ENCODE measurements at places on chromosomes 2 and 18.

GRCh38 chr2:7430869-7431641, 513.8 kb downstream of the RNF144A start:
- H3K4me3 ChIP-seq: peak overlapping the region; percentile 75
- H3K27me3 ChIP-seq: peaks cover 6% of the 10 kb centered on the region
- H3K27ac ChIP-seq: no peak overlapping the region
- H3K36me3 ChIP-seq: peaks cover 19% of the 10 kb centered on the region

GRCh38 chr2:33521791-33522281, 45.4 kb downstream of the RASGRP3 start:
- no peak overlapping the region for H3K27ac ChIP-seq
- H3K36me3 ChIP-seq: no peaks in the 10 kb centered on the region
- peaks cover 20% of the 10 kb centered on the region for H3K4me1 ChIP-seq
- no peak for DNase-seq

DNA sequence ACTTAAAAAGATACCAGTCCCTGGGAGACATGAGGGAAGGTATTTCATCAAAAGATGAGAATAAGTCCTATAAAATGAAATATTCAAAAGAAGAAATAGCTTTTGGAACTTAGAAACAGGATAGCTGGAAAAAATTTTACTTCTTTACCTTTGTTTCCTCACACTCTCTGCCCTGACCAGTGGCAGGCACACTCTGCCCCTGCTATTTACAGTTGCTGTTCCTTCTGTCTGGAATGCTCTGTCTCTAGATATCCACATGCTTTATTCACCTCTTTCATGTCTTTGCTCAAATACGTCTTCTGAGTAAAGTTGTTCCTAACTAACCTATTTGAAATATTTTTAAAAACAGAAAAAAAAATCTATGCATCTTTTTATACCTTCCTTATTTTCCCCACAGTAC, 125.6 kb downstream of the PTRHD1 start:
- H3K4me1 ChIP-seq: no peaks in the 10 kb centered on the region
- H3K27ac ChIP-seq: peak overlapping the region; percentile 0
- peaks cover 4% of the 10 kb centered on the region for H3K36me3 ChIP-seq

DNA sequence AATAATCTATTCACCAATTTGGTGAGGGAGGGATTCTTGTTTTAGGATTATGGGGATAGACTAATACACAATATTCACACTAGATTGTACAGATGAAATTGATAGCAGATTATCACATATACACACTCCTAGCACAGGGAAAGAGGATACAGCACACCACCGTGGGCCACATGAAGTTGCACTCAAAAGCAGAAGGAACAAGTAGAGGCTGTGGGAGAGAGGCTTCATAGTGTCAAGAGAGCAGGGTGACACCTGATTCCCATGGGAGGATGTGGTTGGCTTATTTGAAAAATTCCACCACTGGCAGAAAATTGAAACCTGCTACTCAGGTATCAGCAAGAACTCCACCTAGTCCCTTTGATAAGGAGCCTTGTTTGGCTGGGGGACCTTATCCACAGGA, 395.6 kb downstream of the SPAG16 start:
- H3K4me3 ChIP-seq: no peak overlapping the region
- H3K36me3 ChIP-seq: no peaks in the 10 kb centered on the region
- DNase-seq: no peak
- H3K27ac ChIP-seq: no peak overlapping the region
- H3K4me1 ChIP-seq: no peaks in the 10 kb centered on the region
- no peaks in the 10 kb centered on the region for H3K27me3 ChIP-seq

DNA sequence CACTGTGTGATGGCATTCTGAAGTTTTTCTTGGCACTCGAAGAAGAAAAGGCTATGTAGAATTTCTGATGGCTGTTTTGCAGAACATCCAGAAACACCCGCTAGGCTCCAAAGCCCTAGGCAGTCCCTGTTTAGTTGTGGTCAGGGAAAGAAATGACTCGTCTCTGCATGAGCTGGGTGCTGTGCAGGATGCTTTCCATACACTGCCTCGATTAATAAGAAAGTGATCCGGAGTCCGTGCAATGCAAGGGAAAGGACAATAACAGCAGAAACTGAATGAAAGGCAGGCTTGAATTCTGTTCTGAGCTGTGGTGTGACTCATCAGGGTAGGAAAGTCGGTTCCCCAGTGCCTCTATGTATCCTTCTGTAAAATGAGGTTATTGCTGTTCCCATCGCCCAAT, 18.7 kb downstream of the MAPRE3 start:
- no peak for DNase-seq
- no peak overlapping the region for H3K4me3 ChIP-seq
- H3K36me3 ChIP-seq: no peaks in the 10 kb centered on the region
- peaks cover 12% of the 10 kb centered on the region for H3K27me3 ChIP-seq
- H3K4me1 ChIP-seq: no peaks in the 10 kb centered on the region

GRCh38 chr2:60819155-60819862, 62.1 kb upstream of the REL start:
- H3K4me1 ChIP-seq: no peaks in the 10 kb centered on the region
- no peak overlapping the region for H3K27ac ChIP-seq
- H3K36me3 ChIP-seq: no peaks in the 10 kb centered on the region
- H3K27me3 ChIP-seq: peaks cover 20% of the 10 kb centered on the region
- no peak overlapping the region for H3K4me3 ChIP-seq

DNA sequence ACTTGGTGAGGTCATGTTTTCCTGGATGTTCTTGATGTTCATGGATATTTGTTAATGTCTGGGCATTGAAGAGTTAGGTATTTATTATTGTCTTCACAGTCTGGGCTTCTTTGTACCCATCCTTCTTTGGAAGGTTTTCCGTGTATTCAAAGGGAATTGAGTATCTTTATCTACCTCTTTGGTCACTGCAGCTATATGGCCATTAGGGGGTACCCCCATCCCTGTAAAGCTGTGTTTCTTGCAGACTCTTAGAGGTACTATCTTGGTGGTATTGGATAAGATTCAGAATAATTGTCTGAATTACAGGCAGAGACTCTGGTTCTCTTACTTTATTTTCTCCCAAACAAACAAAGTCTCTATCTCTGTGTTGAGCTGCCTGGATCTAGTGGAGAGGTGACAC, 401.6 kb upstream of the FSIP2 start:
- H3K4me3 ChIP-seq: no peak overlapping the region
- DNase-seq: no peak
- no peaks in the 10 kb centered on the region for H3K27me3 ChIP-seq
- no peaks in the 10 kb centered on the region for H3K36me3 ChIP-seq
- no peaks in the 10 kb centered on the region for H3K4me1 ChIP-seq

DNA sequence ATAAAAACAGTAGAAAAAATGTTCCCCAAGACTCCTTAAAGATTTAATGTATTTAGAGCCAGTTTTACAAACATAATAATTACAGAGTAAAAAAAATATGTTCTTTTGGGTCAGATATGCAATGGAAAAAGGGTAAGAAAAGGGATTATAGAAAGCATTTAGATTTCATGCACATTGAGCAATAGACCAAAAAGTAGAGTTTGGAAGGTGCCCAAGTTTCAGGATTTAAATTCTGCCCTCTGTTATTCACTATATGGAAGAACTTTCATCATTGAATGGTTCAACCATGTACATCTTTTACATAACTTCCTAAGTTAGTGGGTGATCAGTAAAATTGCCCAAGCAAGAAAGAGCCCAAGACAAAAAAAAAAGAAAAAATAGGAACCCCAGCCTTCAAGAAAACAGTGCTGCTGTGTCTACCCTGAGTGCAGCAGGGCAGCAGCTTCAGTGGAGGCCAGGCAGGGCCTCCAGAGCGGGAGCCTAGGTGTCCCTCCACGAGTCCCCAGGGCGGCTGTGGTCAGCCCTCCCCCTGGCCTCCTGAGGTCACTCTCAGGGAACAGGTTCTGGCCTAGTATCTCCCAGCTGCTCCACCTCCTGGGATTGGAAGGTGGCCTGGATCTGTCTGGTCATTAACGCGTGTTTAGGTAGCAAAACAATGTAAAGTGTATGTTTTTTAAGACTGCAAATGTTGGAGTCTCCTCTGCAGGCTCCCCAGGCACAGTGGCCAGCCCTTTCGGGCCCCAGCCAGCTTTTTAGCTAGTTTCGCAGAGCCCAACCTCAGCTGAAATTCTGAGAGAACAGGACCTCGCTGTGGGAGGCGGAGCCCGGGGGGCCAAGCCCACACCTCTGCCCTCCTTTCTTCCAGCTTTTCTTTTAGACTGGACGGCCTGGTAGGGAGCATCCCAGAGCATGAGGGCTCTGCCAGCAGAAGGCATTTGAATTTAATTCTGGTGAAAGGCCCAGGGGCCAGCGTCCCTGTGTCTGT, 77.3 kb downstream of the TEX51 start:
- H3K4me1 ChIP-seq: peaks cover 29% of the 10 kb centered on the region
- H3K4me3 ChIP-seq: no peak overlapping the region
- H3K27ac ChIP-seq: no peak overlapping the region
- H3K27me3 ChIP-seq: peaks cover 23% of the 10 kb centered on the region
- no peaks in the 10 kb centered on the region for H3K36me3 ChIP-seq
- no peak for DNase-seq

- DNase-seq: no peak
- H3K36me3 ChIP-seq: peaks cover 48% of the 10 kb centered on the region
- H3K4me1 ChIP-seq: no peaks in the 10 kb centered on the region
- no peak overlapping the region for H3K27ac ChIP-seq
Observed at GRCh38 chr2:37262522-37262921, 31.1 kb downstream of the NDUFAF7 start.

DNA sequence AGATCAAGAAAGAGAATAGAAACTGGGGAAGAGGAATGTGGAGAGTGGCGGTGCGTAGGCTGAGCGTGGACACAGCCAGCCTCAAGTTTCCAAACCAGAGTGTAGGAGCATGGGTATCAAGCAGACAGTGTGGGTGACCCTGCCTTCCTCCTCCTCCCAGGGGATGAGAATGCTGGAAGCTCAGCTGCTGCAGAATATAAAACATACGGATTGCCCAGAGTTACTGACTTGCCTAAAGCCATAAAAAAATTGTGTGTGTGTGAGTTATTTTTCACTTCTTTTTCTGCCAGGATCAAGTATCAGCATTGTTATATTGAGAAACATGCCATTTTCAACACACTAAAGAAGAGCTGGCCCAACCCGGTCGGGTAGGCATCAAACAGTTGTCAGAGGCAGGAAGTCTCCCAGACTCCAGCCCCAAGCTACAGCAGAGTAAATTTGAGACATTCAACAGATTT, 333.3 kb upstream of the ACVR2A start:
- DNase-seq: peak; percentile 20
- peaks cover 33% of the 10 kb centered on the region for H3K4me1 ChIP-seq
- no peaks in the 10 kb centered on the region for H3K36me3 ChIP-seq

- peak overlapping the region; percentile 85 for H3K4me3 ChIP-seq
- H3K27ac ChIP-seq: no peak overlapping the region
- H3K36me3 ChIP-seq: peaks cover 5% of the 10 kb centered on the region
- peaks cover 27% of the 10 kb centered on the region for H3K4me1 ChIP-seq
- DNase-seq: peak; percentile 46
Observed at GRCh38 chr2:237967463-237967951, 693 bp downstream of the UBE2F start.

DNA sequence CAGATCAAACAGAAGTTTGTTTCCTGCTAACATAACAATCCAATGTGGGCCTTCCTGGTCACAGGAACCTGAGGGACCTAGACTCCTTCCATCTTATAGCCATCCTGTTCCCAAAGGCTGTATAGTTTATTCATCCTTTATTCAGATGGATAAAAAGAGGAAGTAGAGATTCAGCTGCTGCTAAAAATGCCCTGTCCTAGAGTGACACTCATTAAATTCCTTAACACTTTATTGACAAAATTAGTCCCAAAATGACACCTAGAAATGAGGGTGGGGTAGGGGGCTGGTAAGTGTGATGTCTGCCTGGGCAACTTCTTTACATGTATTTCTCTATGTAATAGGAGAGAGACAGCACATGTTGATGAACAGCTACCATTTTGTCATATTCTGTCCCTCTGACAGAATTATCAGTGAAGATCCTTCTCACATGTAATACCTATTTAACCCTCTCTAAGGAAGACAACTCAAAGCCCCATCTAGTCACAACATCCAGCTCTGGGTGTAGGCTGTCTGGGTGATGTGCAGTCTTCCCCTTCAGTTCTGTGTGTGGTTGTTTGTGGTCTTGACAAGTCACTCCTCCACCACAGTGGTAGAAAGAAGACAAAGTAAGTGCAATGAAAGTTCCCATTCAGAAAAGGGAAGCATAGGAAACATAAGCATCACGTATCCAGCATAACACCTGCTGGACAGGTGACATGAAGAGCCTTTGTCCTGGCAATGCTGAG, 253.9 kb upstream of the CNTNAP5 start:
- DNase-seq: no peak
- no peaks in the 10 kb centered on the region for H3K36me3 ChIP-seq
- H3K4me1 ChIP-seq: peaks cover 4% of the 10 kb centered on the region
- H3K27ac ChIP-seq: no peak overlapping the region
- H3K4me3 ChIP-seq: no peak overlapping the region

DNA sequence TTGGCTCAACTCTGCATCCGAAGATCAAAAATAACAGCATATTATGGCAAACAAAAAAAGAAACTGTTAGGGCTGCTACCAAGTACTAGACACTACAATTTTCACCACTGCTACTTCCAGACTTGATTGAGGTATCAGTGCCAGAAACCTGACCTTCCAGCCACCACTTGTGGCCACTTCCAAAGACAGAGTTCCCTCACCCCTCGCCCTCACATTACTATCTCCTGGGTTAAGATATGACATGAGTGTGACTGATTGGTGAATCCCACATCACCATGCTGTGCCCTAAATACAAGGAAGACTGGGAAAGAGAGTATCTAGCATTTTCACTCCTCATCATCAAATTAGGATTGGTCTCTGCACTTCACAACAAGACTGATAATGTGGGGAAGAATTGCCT, 296.1 kb upstream of the NT5C1B start:
- no peak for DNase-seq
- H3K27me3 ChIP-seq: peaks cover 5% of the 10 kb centered on the region
- no peak overlapping the region for H3K27ac ChIP-seq
- no peaks in the 10 kb centered on the region for H3K4me1 ChIP-seq
- no peak overlapping the region for H3K4me3 ChIP-seq

DNA sequence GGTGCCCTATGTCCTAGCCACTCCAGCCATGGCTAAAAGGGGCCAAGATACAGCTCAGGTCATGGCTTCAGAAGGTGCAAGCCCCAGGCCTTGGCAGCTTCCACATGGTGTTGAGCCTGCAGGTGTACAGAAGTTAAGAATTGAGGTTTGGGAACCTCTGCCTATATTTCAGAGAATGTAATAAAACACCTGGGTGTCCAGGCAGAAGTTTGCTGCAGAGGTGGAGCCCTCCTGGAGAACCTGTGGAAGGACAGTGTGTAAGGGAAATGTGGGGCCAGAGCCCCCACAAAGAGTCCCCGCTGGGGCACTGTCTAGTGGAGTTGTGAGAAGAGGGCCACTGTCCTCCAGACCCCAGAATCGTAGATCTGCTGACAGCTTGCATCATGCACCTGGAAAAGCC, 74.1 kb downstream of the SMIM21 start:
- H3K4me3 ChIP-seq: no peak overlapping the region
- no peak for DNase-seq
- peaks cover 30% of the 10 kb centered on the region for H3K36me3 ChIP-seq
- H3K4me1 ChIP-seq: peaks cover 21% of the 10 kb centered on the region
- peaks cover 6% of the 10 kb centered on the region for H3K27me3 ChIP-seq

- peaks cover 25% of the 10 kb centered on the region for H3K4me1 ChIP-seq
- no peak for DNase-seq
- H3K27me3 ChIP-seq: peaks cover 6% of the 10 kb centered on the region
- no peak overlapping the region for H3K4me3 ChIP-seq
- peaks cover 93% of the 10 kb centered on the region for H3K36me3 ChIP-seq
Observed at GRCh38 chr2:159215116-159215515, 71.4 kb downstream of the WDSUB1 start.
